Fibroblast of skin of abdomen (primary cell): ENCODE measurements at places on chromosomes 11 and 22.

DNA sequence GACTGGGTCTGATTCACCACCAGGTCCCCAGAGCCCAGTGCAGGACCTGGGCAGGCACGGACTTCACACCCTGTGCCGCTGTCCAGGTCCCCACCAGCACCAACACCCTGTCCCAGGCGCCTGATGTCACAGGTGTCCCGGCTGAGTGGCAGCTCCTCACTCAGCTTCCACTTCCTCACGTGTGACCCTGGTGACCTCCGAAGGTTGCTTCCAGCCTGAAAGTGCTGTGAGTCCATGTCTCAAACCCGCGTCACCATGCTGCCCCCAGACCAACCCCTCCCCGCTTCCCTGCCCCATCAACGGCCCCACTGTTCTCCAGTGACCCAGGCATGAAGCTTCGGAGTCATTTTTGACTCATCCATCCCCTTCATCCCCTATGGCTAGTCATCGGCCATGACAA lies 25.7 kb upstream of the PICK1 start:
- no peak for DNase-seq

DNA sequence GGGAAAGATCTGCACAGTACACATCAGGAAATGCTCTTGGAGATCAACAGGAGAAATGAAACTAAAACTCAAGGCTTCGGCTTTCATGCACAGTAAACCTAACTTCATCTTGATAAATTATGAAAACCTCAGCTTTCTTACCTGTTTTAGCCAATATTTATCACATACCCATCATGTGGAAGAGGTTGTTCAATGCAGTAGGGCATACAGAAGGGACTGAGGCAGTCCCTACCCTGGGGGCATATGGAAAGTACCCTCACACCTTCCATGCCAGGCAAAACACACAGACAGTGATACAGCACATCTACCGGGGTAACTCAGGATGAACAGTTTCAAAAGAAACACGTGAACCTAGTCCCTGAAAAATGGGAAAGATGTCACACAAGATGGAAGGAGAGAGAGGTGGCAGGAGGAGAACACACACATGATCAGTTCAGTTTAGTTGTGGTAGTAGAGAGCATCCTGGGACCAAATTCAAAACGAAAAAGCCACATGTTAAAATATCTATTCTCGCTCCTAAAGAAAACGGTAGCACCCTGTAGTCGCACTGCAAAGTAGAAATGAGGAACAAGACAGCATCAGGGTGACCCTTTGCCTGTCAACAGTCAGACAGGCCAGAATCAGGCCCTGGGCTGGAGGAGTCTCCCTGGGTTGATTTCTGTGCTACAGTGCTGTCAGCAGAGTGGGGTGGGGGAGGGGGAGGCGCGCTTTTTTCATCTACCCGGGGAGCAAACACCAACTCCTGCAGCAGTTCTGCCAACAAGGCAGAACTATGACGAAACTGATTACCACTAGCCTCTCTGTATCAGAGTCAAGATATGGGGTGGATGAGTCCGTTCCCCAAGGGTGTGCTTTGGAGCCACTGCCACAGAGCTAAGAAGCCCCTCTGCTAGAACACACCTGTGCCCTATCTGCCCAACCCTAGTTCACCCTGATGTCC lies 1.3 kb downstream of the HIRA start:
- peak; percentile 64 for DNase-seq

DNA sequence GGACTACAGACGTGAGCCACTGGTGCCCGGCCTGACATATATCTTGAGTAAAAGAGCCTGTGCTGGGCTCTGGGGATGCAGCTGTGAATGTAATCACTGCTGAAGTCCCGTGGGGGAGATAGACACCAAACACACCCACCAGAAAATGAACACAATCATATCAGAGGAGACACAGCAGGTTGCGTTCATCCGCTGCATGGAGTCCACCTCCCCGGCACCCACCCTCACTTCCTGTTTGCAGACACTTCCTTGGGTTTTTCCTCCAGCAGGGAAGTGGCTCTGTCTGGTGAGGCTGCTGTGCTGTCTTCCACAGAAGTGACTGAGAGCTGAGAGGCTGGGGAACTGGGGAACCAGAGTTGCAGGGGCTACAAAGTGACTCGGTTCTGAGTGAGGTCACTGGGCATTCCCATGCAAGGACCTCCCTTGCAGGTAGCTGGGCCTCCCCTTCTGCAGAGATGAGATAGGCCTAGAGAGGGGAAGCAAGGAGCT lies 7.2 kb downstream of the MICALL1 start:
- no peak for DNase-seq

DNA sequence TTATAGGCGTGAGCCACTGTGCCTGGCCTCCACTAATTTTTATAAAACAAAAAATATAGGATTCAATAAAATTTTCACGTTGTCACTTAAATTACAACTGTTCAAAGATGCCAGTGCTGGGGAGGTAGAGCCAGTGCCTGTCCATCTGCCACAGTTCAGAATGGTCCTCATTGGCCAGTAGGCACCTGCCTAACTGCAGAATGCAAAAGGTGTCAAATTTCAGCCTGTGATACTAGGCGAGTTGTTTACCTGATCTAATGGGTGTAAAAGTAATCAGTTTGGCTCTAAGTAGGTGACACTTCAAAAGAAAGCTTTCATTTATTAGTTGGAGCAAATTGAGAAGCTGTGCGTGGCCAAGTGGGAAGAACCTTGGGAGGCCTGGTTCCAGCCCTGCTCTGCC lies 2.4 kb downstream of the SMARCB1 start:
- no peak for DNase-seq

GRCh38 chr11:119368121-119369034 lies 13.1 kb downstream of the USP2 start:
- DNase-seq = no peak

GRCh38 chr11:125407046-125407445 lies 89.0 kb downstream of the FEZ1 start:
- no peak for DNase-seq

DNA sequence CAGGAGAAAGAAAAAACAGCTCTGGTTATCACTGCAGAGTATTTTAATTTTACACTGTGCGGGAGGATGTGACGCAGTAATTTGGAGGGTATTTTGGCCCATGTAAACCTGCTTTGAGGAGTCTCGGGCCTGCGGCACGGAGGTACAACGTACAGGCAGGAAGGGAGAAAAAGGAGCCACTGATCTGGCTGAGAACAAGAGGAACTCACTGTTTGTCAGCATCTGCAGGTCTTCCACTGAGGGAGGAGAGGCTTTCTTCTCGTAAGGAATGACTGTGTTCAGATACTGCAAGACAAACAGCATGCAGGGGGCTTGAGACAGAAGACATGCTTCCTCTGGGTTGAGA lies 44.0 kb downstream of the FEZ1 start:
- no peak for DNase-seq

- peak; percentile 37 for DNase-seq
These were observed 224.3 kb upstream of the C11orf87 start for GRCh38 chr11:109197656-109198055.

DNA sequence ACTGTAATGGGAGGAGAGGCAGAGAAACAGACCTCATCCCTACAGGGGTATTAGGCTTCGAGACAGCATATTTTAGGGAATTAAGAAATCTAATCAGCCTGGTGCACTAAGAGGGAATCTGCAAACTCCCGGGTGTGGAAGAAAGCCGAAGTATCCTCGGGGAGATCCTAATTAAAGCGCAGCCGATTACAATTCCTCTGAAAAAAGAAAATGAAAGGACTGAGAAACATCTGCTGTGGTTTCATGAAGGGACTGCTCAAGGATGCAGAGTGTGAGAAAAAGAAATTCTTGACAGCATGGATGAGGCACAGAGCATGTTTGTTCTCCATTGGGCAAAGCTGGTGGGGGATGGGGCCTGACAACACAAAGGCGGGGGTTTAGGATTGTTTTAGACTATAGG lies 290.0 kb upstream of the LARGE1 start:
- DNase-seq = no peak
